NCI-H1930 (cell line): ENCODE measurements at places on chromosomes 3 and 15.

DNA sequence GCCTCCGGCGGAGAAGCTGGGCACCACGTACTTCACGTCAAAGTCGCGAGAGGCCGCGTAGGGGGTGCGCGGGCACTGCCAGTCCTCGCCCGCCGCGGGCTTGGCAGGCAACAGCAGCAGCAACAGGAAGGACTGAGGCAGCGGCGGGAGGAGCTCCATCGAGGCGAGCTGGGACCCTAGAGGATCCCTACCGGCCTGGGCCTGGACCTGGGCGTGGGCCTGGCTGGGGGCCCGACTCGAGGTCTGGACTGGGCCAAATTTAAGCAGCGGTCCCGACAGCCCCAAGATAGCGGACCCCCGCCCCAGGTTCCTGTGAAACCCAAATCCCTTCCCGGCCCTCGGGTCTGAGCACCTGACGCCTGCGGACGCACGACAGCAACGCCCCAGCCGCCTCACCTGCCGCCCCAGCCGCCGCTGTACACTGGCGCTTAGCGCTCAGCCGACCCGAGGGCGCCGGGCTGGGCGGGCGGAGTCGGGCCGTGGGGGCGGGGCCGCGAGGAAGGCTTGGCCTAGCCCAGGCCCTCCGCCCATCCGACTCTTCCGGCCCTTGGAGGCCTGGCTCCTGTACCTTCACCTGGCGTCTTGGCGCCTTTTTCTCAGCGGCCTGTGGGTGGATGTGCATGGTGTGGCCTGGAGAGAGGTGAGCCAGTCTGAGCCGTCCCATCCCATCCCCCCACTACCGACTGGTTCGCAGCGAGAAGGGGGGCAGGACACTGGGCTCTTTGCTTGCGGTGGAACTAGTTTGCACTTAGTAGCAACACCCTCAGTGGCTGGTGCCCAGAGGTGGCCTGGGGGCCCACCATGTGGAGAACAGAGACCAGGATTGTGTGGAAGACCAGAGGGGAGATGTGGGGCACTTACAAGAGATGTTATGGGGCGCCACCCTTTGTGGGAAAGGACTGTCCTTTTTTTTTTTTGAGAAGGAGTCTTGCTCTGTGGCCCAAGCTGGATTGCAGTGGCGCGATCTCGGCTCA is at the start of gene MST1R:
MST1R (minus strand) TSS at position 423 of the 974 bp plus-strand sequence; CDS start at position 159, 264 bp downstream.
- no peak for DNase-seq

- DNase-seq = no peak
These were observed 406 bp upstream of the RASA2 start for GRCh38 chr3:141486496-141486745.

DNA sequence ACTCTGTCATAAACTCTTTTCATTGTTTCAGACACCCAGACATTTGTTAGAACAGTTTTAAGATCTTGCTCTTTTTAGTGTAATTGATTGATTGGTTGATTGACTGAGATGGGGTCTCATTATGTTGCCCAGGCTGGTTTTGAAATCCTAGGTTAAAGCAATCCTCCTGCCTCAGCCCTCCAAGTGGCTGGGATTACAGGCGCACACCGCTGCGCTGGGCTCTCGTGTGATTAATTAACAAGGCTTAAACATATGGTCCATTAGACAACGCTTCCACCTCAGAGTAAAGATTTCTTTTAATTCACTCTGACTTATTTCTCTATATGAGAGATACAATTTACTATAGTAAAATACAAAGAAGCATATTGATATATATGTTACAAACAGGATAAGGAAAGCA is 114.0 kb upstream of the C2CD4B start:
- no peak for DNase-seq

GRCh38 chr3:59717679-59718205 is 667.9 kb upstream of the CFAP20DC start:
- DNase-seq = no peak

- DNase-seq = peak; percentile 27
These were observed 187.4 kb upstream of the LINGO1 start for GRCh38 chr15:77819851-77820728.

GRCh38 chr3:112817271-112817670 is 29.4 kb downstream of the CD200R1L start:
- DNase-seq = no peak

DNA sequence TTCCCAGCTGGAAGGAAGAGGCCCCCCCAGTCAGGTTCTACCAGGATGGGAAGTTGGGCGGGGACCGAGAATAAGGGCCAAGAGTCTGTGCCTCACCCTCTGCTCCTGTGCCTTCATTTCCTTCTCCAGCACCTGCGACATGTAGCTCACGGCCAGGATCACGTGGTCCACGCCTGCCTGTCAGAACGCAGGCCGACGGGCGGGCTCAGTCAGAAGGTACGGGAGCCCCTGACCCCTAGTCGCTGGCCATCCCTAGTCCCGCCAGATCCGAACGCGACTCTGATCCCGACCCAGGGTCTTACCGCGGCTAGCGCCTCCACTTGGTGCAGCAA is 489 bp downstream of the GMPPB start:
- no peak for DNase-seq

DNA sequence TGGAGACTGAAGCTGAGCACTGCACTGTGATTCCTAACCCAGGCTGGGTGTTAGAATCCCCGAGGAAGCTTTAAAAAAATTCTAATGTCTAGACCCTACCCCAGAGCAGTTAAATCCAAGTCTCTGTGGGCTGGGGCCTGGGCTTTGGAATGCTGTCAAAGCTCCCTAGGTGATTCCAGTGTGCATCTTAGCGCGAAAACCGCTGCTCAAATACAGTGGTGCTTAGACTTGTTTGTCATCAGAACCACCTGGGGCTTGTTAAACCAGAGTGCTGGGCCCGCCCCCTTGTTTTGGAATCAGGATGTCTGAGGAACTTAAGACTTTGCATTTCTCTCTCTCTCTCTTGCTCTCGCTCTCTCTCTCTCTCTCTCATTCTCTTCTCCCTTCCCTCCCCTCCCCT is 20.7 kb downstream of the RHCG start:
- no peak for DNase-seq

GRCh38 chr3:66386925-66387650 is 113.7 kb downstream of the LRIG1 start:
- no peak for DNase-seq

DNA sequence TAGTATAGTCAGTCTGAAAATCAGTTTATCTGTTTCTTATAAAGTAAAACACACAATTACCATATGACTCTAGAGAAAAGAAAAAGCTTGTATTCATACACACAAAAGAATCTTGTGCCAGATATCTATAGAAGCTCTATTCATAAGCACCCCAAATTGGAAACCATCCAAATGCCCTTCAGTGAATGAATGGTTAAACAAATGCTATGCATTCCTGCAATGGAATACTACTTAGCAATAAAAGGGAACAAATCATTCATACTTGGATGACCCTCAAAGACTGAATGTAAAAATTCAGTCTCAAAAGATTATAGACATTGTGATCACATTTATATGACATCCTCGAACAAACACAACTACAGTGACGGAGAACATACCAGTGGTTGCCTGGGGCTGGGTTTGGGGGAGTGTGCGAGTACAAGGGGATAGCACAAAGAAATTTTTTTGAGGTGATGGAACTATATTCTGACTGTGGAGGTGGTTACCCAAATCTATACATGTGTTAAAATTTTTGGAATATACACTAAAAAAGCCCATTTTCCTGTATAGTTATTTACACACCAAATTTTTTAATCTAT is 680.6 kb downstream of the NTRK3 start:
- no peak for DNase-seq

DNA sequence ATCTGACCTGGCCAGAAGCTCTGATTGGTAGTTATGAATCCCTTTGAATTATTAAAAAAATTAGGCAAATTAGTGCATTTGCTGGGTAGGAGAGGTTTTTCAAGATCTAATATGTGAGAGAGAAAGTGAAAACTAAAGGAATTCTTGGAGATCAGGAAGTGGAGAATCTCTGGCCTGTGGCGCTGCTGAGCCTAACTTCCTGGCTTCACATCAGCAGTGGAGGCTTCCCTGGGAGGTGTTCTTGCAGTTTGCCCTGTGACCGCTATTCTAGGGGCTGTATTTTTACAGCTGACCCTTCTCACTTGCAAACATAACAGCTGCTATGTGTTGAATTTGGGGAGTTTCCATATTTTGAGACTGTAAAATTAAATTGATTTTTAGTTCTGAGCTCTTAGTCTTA is 166.4 kb downstream of the ATG7 start:
- no peak for DNase-seq

- DNase-seq = no peak
These were observed 17.5 kb downstream of the AQR start for GRCh38 chr15:34951993-34952392.

DNA sequence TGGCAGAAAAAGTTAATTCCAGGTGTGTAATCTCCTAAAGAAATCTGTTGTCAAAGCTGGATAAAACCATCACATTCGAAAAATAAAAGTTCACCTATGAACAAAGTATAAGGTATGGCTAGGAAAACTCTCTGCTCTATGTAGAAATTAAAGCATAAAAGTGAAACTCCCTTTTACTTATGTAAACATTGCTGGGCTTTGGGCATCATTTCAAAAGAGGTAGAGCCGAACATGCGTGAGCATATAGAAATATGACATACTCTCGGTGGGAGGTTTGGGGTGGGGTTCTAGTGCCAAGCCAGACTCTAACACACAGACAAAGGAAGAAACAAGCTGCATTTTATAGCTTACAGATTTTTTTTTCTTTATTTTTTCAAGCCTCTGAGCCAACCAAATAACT is 306.8 kb upstream of the ATP11B start:
- no peak for DNase-seq

DNA sequence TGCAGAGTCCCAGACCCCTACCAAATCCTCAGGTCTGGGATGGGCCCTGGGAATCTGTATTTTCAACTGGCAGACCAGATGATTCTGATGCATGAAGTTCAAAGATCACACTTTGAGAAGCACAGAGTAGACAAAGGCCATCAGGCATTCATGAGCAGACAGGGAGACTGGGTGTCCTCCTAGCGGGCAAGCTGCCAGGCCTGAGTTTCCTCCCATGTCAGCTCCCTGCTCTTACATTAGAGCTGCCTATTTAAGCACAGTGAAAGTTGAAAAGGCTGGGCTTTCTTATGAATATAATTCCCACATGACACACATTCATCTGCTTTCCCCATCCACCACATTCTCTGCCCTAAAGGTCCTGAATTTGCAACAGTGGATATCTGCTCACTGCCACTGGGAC is 14.0 kb downstream of the CAPN3 start:
- DNase-seq = no peak

GRCh38 chr3:194982472-194982871 is 288.5 kb downstream of the XXYLT1 start:
- no peak for DNase-seq

- peak; percentile 29 for DNase-seq
These were observed 44.0 kb downstream of the MFSD1 start for GRCh38 chr3:158845765-158846350.

GRCh38 chr3:177463863-177464262 is 266.6 kb upstream of the TBL1XR1 start:
- no peak for DNase-seq

GRCh38 chr15:57167821-57168395 is 208.4 kb upstream of the CGNL1 start:
- no peak for DNase-seq

DNA sequence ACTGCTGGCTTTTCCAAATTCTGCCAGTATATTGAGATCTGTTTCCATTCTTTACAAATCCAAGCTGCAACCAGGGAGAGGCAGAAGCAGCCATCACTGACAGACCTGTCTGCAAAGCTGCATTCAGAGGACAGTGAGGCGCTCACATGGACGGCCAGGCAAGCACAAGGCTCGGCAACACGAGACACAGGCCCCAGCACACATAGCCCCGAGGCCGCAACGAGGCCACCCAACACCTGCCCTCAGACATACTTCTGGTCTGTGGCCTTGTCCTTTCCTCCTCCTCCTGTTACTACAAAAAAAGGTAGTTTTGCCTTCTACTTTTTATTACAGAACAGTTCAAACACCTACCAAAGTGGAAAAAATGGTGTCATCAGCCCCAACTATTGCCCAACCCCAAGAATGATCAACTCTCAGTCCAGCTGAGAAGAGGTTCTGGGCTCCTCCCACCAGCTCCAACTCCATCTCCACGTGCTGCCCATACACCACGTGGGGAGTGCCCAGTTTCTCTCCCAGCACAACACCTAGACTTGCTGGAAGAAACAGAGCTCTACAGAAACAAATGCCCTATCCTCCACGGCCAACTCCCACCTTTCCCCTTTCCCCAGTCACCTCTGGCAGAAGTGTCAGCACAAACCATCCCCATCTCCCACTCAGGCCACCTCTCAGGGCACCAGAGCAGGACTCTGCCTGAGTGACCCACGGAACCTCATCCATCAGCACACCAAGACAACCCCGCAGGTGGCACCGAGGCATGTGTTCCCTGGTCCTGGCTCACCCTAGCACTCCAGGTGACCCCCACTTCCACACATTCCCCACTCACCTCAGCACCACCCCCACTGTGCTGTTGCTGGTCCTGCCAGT is 7.4 kb downstream of the ZXDC start:
- DNase-seq = no peak

GRCh38 chr3:25897019-25897418 is 107.1 kb downstream of the OXSM start:
- no peak for DNase-seq

DNA sequence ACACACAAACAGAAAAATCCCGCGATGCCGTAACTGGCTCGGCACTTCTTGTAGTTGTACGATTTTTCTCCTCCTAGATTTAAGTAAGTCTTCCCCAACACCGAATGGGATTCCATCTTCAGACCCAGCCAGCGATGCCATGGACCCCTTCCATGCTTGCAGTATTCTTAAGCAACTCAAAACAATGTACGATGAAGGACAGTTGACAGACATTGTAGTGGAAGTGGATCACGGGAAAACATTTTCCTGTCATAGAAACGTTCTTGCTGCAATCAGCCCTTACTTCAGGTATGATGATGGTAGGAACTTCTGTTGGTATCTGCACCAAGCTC is 763 bp downstream of the KBTBD8 start:
- no peak for DNase-seq

- DNase-seq = no peak
These were observed 492.4 kb downstream of the OTOL1 start for GRCh38 chr3:161989012-161989411.

GRCh38 chr15:96896766-96897165 is 566.3 kb downstream of the NR2F2 start:
- DNase-seq = no peak

DNA sequence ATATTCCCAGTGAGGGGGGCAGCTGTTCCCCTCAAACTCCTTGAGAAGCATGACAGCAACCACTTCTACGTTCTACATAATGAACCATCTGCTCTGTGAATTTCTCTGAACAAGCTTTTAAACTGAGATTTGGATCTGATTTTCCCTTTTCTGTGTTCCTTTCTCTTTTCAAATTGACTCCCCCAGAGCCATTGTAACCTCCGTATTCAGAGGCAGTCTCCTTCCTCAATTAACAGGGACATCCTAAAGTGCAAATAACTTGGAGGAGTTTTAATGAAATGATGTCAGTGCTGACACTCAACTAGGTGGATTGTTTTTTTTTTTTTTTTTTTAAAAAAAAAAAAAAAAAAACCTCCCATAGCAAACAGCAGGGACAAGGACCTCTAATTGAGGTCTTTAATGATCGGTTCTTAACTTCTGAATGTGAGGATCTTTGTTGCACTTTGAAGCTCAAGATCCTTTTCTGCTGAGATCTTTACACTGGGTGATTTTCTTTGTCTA is 48.8 kb downstream of the ADAMTS9 start:
- no peak for DNase-seq
